ENCODE measurements at places on chromosomes 5 and 9.
A peak's percentile ranks its signal among the peaks of the same experiment; 100 is the strongest.

GRCh38 chr9:130058154-130058553 lies 4.4 kb downstream of the GPR107 start:
- H3K4me1 ChIP-seq = peaks cover 22% of the 10 kb centered on the region
- DNase-seq = peak; percentile 22
- H3K4me3 ChIP-seq = no peak overlapping the region
- no peaks in the 10 kb centered on the region for H3K27me3 ChIP-seq
- peaks cover 9% of the 10 kb centered on the region for H3K36me3 ChIP-seq

DNA sequence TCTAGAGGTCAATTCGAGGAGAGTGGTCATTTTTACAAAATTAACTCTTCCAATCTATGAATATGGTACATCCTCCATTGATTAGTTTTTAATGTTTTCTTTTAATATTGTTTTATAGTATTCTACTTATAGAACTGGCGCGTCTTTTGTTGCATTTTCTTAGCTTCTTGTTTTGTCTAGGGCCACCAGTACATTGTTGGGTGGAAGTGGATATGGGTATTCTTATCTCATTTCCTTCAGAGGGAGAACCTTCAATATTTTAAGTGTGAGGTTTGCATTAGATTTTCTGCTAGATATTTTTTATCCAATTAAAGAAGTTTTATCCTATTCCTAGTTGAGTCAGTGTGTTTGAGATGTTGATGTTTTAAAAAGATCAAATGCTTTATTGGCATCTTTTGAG lies 69.8 kb downstream of the RPS23 start:
- no peak overlapping the region for H3K4me3 ChIP-seq
- no peak overlapping the region for H3K27ac ChIP-seq
- DNase-seq = no peak
- no peaks in the 10 kb centered on the region for H3K36me3 ChIP-seq

- H3K27me3 ChIP-seq = no peaks in the 10 kb centered on the region
- peaks cover 2% of the 10 kb centered on the region for H3K4me1 ChIP-seq
- no peak for DNase-seq
- peaks cover 62% of the 10 kb centered on the region for H3K36me3 ChIP-seq
Measured at GRCh38 chr5:169686137-169686536, 49.1 kb downstream of the DOCK2 start.

- H3K36me3 ChIP-seq = no peaks in the 10 kb centered on the region
- H3K4me1 ChIP-seq = no peaks in the 10 kb centered on the region
- H3K4me3 ChIP-seq = no peak overlapping the region
- H3K27me3 ChIP-seq = no peaks in the 10 kb centered on the region
- no peak overlapping the region for H3K27ac ChIP-seq
Measured at GRCh38 chr5:120362426-120362825, 101.7 kb upstream of the PRR16 start.

DNA sequence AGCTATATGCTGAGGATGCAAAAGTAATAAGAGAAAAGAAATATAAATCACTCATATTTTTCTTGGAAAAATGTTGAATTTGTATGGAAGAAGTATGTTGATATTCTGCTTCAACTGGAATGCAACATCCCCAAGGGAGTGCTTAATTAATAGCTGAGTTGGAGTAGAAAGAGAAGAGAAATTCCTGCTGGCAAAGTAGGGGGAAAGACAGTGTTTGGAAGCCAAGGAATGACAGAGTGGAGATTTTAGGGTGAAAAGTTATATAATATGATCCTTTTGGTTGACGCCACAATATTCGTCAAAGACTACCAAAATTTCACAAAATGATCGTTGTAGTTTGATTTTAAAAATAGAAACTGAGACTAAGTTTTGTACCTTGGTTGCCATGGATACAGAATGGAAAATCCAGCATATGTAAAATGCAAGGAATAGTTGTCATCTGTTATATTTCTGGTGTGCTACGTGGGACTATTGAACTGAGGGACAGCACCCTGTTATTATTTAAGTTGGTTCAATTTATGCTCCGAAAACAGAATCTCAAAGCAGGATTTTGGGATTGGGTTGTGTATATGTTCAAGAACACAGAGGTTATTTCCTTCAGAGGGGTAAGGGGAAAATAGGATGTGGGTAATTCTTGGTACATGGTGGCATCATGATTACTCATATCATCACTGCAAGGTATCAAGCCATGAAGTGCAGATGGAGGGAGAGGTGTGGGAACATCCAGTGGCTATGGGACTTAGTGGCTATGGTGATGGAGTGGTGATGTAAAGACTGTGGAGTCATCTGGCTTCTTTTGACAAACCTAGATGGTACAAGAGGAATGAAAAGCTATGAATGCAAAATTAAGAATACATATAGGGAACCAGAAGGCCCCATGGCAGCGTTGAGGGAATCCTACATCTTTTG lies 61.0 kb downstream of the SUB1 start:
- H3K4me3 ChIP-seq = no peak overlapping the region
- H3K27ac ChIP-seq = no peak overlapping the region
- peaks cover 4% of the 10 kb centered on the region for H3K4me1 ChIP-seq
- no peaks in the 10 kb centered on the region for H3K36me3 ChIP-seq
- H3K27me3 ChIP-seq = no peaks in the 10 kb centered on the region

DNA sequence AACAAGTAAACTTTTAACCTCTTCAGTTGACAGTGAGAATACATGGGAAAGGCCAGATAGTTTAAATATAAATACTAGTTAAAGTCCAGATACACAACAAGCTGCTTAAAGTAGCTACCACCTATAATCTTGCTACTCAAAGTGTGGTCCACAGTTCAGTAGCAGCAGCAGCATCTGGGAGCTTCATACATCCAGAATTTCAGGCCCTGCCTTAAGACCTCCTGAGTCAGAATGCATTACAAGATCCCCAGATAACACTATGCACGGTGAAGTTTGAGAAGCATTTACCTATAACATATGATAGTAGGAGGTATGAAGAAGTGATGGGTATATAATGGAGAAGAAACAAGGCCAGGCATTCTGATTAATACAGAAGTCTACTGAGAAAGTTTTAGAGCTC lies 244.5 kb downstream of the EFNA5 start:
- no peak overlapping the region for H3K4me3 ChIP-seq
- H3K36me3 ChIP-seq = no peaks in the 10 kb centered on the region
- H3K27ac ChIP-seq = no peak overlapping the region
- H3K27me3 ChIP-seq = peaks cover 2% of the 10 kb centered on the region
- DNase-seq = no peak

- H3K4me3 ChIP-seq = no peak overlapping the region
- no peaks in the 10 kb centered on the region for H3K36me3 ChIP-seq
- no peaks in the 10 kb centered on the region for H3K4me1 ChIP-seq
Measured at GRCh38 chr5:170625221-170626165, 121.7 kb downstream of the KCNIP1 start.

DNA sequence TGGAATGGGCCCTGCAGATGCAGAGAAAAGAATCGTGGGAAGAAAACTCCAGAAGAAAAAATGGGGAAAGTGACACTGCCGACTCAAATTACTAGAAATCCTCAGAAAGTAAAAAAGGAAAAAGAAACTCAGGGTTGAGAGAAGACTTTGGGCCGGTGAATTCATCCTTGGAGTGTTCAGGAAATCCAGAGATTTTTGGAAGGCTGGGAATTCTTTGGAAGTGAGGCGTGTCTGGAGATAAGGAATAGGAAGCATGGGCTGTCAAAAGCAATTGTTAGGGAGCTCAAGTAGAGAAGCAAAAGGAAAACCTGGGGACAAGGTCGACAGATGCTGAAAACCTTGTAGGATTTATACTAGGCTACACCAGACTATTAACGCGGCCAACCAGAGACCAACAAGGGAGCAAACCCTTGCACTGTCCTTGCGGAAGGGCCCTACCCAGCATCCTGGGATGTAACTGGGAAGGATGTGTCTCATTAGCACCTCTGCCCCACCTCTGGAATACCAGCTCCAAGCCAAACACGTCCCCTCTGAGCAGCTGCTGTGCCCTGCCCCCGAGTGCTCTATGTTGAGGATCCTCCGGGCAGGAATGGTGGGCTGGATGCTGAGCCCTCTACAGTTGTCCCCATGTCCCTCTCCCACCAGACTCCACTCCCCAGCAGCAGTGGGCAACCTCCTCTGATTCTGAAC lies 11.6 kb downstream of the DAB2IP start:
- no peak for DNase-seq
- H3K27me3 ChIP-seq = peaks cover 10% of the 10 kb centered on the region
- H3K27ac ChIP-seq = no peak overlapping the region
- no peaks in the 10 kb centered on the region for H3K36me3 ChIP-seq

DNA sequence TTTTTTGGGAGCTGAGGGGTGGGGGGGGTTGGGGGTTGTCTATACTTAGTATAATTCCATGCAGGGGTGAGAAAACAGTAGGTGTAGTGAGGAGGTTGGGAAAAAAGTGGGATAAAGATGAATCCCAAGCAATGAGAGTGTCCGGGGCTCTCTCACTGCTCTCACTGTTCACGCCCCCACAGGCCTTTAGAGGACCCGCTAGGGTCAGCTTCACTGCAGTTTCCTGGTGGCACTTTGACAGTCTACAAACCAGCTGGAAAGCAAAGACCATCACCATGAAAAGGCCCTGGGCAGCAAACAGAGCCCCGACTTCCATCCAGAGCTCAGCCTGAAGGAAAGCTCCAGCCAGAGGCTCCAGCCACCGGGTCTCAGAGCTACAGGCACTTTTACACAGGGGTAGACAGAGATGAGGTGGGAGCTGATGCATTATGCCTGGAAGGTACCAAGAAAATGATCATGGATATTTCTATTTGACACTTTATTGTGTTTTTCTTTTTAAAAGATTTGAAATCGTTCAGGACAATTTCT lies 355.1 kb downstream of the ADAMTS6 start:
- no peaks in the 10 kb centered on the region for H3K4me1 ChIP-seq
- no peak overlapping the region for H3K4me3 ChIP-seq
- DNase-seq = no peak
- H3K27ac ChIP-seq = no peak overlapping the region

GRCh38 chr9:7258688-7259396 lies 501.1 kb downstream of the KDM4C start:
- H3K36me3 ChIP-seq = no peaks in the 10 kb centered on the region
- no peak overlapping the region for H3K4me3 ChIP-seq
- no peaks in the 10 kb centered on the region for H3K4me1 ChIP-seq
- peaks cover 25% of the 10 kb centered on the region for H3K27me3 ChIP-seq

- no peak overlapping the region for H3K4me3 ChIP-seq
- no peaks in the 10 kb centered on the region for H3K27me3 ChIP-seq
- peaks cover 8% of the 10 kb centered on the region for H3K36me3 ChIP-seq
- no peak overlapping the region for H3K27ac ChIP-seq
Measured at GRCh38 chr5:53575101-53575500, 14.7 kb downstream of the NDUFS4 start.

GRCh38 chr9:113519426-113520108 lies 56.0 kb downstream of the RGS3 start:
- no peak for DNase-seq
- peak overlapping the region; percentile 95 for H3K4me3 ChIP-seq
- H3K27me3 ChIP-seq = no peaks in the 10 kb centered on the region
- H3K4me1 ChIP-seq = peaks cover 85% of the 10 kb centered on the region
- peak overlapping the region; percentile 94 for H3K27ac ChIP-seq

- H3K36me3 ChIP-seq = no peaks in the 10 kb centered on the region
- H3K27me3 ChIP-seq = peaks cover 20% of the 10 kb centered on the region
- H3K4me1 ChIP-seq = no peaks in the 10 kb centered on the region
- no peak overlapping the region for H3K27ac ChIP-seq
Measured at GRCh38 chr5:175382171-175382570, 61.8 kb downstream of the DRD1 start.

DNA sequence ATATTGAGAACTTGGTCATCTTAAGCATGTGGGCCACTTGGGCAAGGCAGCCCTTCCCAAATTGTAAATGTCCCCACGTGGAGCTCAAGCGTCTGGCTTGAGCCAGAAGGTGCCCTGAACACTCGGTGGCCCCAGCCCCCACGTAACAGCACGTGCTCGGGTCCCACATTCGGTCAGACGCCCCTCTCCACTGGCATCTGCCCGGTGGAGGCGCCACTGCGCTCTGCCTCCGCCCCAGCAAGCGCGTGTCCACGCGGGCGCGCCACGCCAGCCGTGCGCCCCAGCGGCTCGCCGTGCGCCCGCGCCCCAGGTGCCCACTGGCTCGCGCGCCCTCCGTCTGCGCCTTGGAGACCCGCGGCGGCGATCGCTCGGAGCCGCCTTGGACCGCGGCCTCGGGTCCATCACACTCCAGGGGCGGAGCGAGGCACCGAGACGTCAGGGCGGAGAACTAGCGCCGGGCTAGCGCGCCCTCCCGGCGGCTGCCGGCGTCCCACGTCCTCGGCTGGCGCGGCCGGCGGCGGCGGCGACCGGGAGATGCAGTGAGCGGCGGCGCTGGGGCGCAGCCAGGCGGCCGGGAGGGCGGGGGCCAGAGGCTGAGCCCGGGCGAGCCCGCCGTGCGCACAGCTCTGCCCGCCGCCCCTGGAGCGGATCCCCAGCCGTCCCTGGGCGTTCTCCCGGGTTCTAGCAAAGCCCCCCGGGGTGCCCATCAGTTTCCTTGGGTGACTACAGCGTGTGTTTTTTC lies at the start of gene PALM2AKAP2:
TSS of gene PALM2AKAP2 (plus strand) at position 488 of the 742 bp plus-strand sequence. CDS start 291 bp downstream, outside the sequence.
- H3K4me3 ChIP-seq = no peak within 1 kb of the TSS
- no peaks in the 10 kb centered on the region for H3K4me1 ChIP-seq
- peaks cover 25% of the 10 kb centered on the region for H3K27me3 ChIP-seq
- H3K36me3 ChIP-seq = no peaks in the 10 kb centered on the region
- no peak for DNase-seq
- no peak within 1 kb of the TSS for H3K27ac ChIP-seq

DNA sequence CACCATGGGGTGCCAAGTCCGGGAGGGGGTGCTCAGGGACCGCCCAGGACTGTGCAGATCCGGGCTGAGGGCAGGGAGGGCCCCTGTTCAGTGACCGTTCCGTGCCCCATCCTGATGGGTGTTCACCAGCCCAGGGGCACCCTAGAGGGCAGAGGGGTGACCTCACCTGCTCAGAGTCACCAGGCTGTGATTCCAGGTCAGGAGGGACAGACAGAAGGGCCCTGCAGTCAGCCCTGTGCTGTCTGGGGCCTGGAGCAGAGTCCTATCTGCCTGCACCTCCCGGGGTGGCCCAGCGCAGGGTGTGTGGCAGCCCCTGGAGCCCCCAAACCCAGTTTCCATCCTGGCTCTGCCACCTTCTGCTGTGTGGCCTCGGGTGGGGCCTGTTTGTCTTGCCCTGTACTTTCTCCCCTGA lies 241.9 kb downstream of the PBX3 start:
- H3K4me3 ChIP-seq = no peak overlapping the region
- H3K4me1 ChIP-seq = no peaks in the 10 kb centered on the region
- H3K27ac ChIP-seq = no peak overlapping the region
- H3K27me3 ChIP-seq = no peaks in the 10 kb centered on the region

DNA sequence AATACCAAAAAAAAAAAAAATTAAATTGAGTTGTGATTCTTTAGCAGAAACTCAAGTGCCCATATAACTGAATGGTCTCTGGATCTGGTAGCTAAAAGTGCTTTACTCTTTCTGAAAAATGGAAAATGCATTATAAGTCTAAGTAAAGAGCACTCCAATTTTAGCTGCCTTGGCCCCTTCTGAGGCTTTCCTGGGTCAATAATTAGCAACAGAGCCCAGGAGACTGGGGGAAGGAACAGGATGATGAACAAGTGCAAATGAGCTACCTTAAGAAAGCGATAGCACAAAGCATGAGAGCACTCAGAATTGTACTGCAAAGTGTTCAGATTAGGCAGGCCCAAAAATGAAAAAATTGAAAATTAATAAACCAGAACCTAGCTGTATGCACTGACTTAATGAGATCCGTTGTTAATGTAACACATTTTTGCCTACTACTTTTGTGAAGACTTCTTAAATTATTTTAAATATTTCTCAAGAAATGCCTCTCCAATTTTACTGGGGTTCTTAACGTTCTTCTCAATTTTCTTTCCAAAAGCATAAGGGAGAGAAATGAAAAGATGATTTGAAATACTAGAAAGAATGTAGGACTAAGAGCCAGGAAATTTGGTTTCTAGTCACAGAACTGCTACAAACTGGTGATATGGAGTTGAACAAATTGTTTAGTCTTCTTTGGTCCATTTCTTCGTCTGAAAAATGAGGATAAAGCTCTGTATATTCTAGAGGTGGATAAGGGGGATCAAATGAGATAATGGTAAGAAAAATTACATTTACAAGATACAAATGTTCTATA lies 566.1 kb downstream of the PDE4D start:
- H3K36me3 ChIP-seq = no peaks in the 10 kb centered on the region
- no peaks in the 10 kb centered on the region for H3K4me1 ChIP-seq
- no peak overlapping the region for H3K4me3 ChIP-seq
- DNase-seq = no peak
- no peak overlapping the region for H3K27ac ChIP-seq

Measured in activated CD8-positive, alpha-beta T cell treated with anti-CD3 and anti-CD28 coated beads for 36 hours (primary cell).